Muscle of leg (tissue), 16 donors: ENCODE measurements at places on chromosomes 13 and 19. TPM values are rescaled to one million over a fixed set of nuclear protein-coding genes. Genes with fewer than 3 reads are reported as not detected.

Gene ZNF433
- 6.4 TPM for total RNA-seq

Gene EDNRB
- total RNA-seq, result 11.4 TPM

Gene ARHGEF7
- total RNA-seq, result 52.3 TPM

Gene LTBP4
- 69.6 TPM for total RNA-seq

Gene IGFL3
- total RNA-seq, result not detected
